KG1 (cell line): ENCODE measurements at places on chromosomes 12 and 14.

GRCh38 chr14:74062809-74063150, 21.5 kb downstream of the ALDH6A1 start:
- DNase-seq: no peak

DNA sequence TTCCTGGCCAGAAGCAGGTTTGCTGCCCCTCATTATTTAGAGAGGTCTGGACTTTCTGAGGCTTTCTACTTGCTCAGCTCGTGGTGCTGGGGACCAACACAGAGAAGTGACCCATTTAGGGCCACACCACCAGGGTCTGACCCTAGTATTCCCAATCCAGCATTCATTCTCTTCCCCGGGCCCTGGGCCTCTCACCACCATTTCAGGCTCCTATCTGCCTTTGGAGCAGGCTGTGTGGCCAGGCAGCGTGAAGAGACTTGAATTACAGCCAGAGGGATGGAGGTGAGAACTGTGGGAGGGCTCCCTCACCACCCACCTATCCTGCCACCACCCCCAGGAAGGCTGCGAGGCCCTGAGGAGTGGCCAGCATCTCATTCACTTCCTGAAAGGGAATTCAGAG, 24.6 kb downstream of the FAM222A start:
- DNase-seq: no peak

DNA sequence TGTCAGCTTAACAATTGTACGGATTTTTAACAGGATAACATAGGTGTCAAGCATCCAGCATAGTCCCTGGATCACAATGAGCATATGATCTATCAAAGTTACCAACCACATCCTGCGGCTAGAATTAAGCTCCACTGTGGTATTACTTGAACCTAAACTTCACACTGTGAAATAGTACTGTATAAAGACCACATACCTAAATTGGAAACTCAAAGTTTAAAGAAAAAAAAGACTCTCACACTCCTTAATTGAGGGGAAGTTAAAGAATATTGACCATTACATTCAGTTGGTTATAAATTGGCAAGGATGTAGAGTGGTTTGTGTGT, 133.0 kb upstream of the PZP start:
- DNase-seq: no peak

DNA sequence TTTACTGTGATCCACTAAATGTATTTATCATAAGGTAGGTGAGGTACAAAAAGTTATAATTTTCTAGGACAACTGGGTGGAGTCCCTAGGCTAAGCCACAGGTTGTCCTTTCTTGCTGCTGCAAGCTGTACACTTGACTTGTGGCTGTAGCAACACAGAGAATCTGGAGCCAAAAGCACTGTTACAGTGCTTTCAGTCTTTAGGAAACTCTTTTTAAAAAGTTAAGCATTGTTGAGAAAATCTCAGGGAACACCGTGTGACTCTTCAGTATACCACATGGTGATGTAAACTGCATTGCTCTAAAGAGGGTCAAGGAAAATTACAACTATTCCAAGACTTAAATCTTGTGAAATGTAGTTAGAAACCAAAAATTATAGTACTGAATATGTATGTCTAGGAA, 11.4 kb downstream of the SLC15A5 start:
- no peak for DNase-seq

- DNase-seq: no peak
Observed at GRCh38 chr14:57737598-57737997, 128.3 kb downstream of the SLC35F4 start.

- no peak for DNase-seq
Observed at GRCh38 chr14:60856111-60856510, 121.5 kb downstream of the MNAT1 start.

GRCh38 chr12:72444125-72444524, 172.0 kb downstream of the TRHDE start:
- DNase-seq: no peak
